Stimulated activated CD4-positive, alpha-beta T cell treated with anti-CD3 and anti-CD28 coated beads, Interleukin-1b, Interleukin-23, amount 100 ng/mL, for 1 hour (primary cell): ENCODE measurements at places on chromosomes 12 and 14.

GRCh38 chr14:24398293-24398652 lies 530 bp upstream of the NYNRIN start:
- no peak for DNase-seq

- no peak for DNase-seq
Measured at GRCh38 chr12:96710127-96710745, 196.8 kb upstream of the NEDD1 start.

DNA sequence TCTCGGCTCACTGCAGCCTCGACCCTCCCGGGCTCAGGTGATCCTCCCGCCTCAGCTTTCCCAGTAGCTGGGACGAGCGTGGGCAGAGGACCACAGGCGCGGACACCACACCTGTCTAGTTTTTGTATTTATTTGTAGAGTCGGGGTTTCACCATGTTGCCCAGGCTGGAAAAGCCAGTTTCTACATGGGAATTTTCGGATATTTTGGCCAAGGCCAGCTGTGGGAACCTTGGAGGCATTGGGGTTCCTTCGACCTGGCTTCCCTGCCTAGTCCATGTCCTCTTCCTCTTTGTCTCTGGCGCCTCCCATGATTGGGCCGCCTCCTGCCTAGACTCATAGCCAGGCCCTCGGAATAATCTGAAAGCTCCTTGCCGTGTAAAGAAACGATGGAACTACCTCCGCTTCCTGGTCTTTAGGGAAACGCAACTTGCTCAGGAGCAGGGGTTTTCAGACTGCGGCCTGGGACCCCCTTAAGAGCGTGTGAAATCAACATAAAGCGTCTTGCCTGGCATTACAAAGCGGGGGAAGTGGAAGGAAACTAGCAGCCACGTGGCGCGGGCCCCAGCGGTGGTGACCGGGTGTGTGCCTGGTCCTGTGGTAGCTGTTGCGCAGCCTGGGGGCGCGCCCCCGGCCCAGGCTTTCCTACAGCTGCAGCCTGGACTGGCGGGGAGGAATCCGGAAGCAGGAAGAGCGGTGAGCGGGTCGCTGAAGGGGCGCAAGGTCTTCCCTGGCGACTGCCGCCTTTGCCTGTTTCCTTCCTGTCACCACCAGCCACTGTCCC lies 1.4 kb upstream of the HSP90AA1 start:
- DNase-seq: no peak

- no peak for DNase-seq
Measured at GRCh38 chr12:92933606-92934005, 4.5 kb upstream of the EEA1 start.

DNA sequence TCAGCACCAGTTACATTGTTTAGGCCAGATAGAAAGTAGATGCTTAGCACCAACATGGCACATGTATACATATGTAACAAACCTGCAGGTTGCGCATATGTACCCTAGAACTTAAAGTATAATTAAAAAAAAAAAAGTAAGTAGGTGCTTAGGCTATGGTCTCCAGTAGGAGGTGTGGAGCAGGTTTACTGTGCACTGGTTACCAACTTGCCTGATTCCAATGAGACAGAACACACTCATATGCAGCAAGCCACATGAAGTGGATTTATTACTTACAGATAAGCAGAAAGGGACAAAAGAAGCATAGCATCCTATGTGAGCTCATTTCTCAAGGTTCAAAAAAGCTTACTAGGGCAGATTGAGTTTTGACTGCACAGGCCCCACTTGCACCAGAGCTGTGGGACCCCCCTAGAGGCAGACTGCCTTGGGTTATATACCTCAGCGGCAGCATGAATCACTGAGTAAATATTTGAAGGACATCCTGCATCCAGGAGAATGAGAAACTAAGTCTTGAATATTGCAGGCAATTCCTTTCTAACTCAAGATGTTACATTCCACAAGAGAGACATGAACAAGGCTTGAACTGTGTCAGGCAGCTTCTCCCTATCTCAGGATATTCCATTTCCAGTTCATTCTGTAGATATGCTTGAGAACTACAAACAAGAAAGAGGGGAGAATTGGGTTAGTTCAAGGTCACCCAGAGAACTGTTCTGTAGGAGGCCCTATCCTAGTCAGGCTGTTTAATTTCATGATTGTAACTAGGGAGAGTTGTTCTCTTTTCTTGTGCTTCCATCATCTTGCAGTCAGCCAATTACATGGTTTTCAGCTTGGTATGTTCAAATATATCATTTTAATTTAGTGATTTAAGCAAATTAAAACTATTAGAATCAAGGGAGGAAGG lies 30.1 kb downstream of the LRFN5 start:
- no peak for DNase-seq

DNA sequence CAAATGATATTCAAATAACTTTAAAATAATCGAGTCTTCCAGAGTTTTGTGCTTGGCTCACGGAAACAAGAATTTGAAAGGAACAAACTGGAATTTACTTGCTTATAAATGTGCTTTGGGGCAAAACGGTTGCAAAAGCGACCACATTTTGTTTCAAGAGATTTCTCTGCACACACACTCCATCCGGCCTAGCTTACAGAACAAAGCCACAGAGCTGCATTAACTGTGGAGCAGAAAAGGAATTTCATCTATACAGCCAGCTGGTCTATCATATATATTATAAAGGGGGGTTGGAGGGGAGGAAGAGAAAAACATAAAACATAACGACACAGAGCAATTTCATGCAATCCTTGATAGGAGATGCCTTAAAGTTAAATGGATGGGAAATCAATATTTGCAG lies 153.0 kb downstream of the MYRFL start:
- no peak for DNase-seq

GRCh38 chr14:44444454-44444853 lies 62.6 kb downstream of the FSCB start:
- DNase-seq: no peak

GRCh38 chr14:94724993-94725392 lies 44.9 kb downstream of the GSC start:
- DNase-seq: no peak

GRCh38 chr12:51465491-51465890 lies 40.9 kb downstream of the SLC4A8 start:
- no peak for DNase-seq

DNA sequence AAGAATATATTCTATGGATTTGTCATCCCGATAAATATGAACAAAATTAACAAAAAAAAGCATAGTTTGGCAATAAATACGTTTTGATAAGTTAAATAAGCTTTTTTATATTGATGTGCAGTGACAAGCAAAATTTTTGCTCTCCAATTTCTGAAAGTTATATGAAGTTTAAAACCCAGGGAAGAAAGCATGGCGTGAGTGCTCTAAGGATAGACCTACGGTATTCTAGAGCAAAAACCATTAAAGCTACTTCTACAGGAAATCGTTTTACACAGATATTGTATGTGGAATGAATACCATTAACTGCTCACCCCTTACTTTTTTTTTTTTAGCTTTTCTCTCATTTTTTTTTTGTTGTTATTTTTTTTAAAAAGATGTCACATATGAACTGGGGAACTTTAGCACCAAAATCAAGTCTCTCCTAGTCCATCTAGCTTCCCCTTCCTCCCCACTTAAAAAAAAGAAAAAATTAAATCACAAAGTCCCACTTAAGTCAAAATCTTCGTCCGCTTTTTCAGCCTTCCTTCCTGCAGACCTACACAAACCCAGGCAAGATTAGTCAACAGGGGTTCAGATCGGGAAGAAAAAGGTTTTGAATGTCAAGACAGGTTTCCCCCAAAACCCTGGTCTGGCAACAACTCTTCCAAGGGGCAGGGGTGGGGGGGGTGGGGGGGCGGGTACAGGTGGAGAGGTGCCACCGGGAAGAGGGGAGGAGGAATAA lies 4.4 kb downstream of the ZFP36L1 start:
- DNase-seq: no peak

- no peak for DNase-seq
Measured at GRCh38 chr12:27868139-27868538, 88.1 kb upstream of the MANSC4 start.

GRCh38 chr14:96268431-96269358 lies 12.7 kb downstream of the BDKRB1 start:
- no peak for DNase-seq

DNA sequence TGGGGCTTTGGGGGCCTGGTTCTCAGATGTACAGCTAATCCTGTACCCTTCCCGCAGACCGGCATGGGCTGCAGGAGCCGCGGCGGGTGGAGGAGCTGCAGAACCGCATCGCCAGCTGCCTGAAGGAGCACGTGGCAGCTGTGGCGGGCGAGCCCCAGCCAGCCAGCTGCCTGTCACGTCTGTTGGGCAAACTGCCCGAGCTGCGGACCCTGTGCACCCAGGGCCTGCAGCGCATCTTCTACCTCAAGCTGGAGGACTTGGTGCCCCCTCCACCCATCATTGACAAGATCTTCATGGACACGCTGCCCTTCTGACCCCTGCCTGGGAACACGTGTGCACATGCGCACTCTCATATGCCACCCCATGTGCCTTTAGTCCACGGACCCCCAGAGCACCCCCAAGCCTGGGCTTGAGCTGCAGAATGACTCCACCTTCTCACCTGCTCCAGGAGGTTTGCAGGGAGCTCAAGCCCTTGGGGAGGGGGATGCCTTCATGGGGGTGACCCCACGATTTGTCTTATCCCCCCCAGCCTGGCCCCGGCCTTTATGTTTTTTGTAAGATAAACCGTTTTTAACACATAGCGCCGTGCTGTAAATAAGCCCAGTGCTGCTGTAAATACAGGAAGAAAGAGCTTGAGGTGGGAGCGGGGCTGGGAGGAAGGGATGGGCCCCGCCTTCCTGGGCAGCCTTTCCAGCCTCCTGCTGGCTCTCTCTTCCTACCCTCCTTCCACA lies 7.6 kb downstream of the NR4A1 start:
- no peak for DNase-seq

DNA sequence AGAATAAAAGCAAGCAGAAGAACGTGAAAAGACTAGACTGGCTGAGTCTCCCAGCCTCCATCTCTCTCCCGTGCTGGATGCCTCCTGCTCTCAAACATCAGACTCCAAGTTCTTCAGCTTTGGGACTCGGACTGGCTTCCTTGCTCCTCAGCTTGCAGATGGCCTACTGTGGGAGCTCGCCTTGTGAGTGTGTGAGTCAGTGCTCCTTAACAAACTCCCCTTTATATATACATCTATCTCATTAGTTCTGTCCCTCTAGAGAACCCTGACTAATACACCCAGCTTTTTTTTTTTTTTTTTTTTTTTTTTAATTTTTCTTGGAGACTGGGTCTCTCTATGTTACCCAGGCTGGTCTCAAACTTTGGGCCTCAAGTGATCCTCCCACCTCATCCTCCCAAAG lies 46.9 kb downstream of the ACTN1 start:
- no peak for DNase-seq

DNA sequence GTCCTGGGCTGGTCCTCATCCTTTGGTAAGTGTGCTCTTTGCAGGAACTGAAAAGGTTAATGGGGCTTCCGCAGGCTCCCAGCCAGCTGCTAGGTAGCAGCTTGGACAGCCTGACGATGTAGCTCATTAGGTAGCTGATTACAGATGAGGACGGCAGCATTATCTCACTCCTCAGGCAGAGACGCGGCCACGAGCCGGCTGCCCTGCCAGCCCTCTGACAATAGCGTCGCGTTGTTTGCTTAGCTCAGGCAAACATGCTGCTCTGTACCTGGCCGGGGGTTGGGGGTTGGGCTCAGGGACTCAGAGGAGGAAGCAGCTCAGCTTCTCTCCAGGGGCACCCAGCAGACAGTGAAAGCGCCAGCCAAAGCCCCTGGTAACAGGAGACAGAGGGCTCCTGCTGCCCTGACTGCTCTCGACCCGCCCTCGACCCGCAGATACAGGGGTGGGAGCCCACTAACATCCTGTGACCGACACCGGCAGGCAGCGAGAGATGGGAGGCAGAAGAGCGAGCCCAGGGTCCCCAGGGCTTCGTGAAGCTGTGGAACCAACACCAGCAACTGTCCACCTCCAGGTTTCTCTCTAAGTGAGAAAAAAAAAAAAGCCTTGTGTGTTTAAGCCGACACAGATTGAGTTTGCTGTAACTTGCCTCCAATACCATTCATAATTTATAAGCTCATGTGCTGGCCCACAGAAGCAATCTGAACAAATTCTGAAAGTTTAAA lies 53.4 kb upstream of the DLK1 start:
- DNase-seq: no peak

- DNase-seq: no peak
Measured at GRCh38 chr12:102918840-102919239, 1.8 kb upstream of the PAH start.

DNA sequence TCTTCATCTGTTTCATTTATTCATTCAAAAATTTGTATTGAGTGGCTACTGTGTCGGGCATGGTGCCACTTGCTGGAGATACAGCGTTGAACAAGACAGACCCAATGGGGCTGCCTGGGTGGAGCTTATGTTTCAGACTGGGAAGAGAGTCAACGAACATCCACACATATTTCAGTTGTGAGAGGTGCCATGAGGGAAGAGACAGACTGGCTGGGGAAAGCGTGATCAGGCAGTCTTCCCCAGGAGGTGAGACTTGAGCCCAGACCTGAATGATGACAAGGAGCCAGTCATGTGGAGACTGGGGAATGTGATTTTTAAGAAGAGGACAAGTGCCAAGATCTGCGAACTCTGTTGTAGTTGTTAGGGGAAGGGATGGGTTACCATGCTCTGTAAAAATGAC lies 12.2 kb downstream of the BICD1 start:
- no peak for DNase-seq

- DNase-seq: no peak
Measured at GRCh38 chr14:55867311-55867710, 250.9 kb upstream of the PELI2 start.

GRCh38 chr12:53044896-53045695 lies 4.8 kb upstream of the TNS2 start:
- DNase-seq: no peak

DNA sequence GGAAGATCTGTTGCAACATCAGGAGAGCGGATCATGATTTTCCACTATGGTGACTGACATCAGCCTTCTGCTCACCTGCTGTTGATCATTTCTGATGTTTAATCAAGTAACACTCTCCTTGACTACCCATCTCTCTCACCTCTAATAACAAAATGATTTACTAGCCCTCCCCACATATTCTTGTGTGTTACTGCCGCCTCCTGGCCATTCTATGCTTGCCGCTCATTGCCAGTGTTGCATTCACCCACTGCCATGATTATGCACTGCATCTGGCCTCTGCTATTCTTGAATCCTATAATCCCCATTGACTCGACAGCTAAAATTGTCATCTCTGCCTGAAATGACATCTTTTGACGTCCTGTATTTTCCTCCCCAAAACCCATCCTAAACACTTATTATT lies 113.8 kb downstream of the RERGL start:
- DNase-seq: no peak

GRCh38 chr12:28870839-28871440 lies 278.1 kb upstream of the FAR2 start:
- DNase-seq: no peak

GRCh38 chr12:110339184-110339952 lies 58.3 kb downstream of the ATP2A2 start:
- no peak for DNase-seq

GRCh38 chr12:88573583-88573982 lies 6.7 kb downstream of the KITLG start:
- DNase-seq: no peak

DNA sequence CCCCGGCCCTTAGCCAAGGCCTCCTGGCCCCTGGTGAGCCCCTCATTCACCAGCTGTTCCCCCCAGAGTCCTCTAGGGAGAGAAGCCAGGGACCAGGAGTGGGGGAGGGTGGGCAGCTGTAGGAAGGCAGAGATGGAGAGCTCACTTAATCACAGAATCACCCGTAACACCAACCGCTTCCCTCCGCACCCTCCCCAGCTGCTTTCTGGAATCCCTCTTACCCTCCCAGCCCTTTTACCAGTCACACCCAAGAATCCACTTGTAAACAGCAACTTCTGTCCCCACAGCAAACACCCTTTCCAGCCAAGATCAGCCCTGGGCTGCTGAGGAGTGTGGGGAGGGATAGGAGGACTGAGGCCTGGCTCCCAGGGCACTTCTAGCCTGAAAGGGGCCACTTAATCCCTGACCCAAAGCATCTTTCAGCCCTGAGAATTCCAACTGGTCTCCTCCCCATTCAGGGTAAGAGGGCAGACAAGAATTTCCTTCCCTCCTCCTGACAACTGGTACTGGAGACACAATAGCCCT lies 18.8 kb downstream of the NCKAP5L start:
- DNase-seq: no peak
